ENCODE measurements at places on chromosomes 11 and 22.

DNA sequence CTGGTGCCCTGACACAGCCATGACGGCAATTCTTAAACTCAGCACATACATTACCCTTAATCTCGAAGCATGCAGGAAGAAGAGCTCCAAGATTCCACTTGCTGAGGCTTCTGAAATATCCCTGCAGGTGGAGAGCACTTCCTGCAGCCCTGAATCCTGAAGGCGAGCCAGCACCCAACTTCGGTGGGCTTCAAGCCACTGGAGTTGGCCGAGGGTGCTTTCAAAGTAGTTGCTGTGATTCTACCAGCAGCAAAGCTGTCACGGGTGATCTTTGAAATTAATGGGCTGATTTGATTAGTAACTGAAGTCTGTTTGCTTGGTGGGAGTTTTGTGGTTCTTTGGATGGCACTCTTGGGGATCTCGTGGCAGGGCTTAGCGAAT lies 9.0 kb upstream of the FTH1 start:
- no peak for DNase-seq

- peak; percentile 53 for DNase-seq
Measured at GRCh38 chr11:13465909-13466371, 2.9 kb upstream of the BTBD10 start.

GRCh38 chr11:129573161-129573560 lies 197.5 kb downstream of the BARX2 start:
- no peak for DNase-seq

GRCh38 chr11:69949327-69949726 lies 128.8 kb upstream of the ANO1 start:
- DNase-seq: no peak

- no peak for DNase-seq
Measured at GRCh38 chr11:2139123-2139521, at the start of gene IGF2. Gene IGF2 (minus strand): TSS chr11:2139389. CDS start chr11:2135523, 3,866 bp downstream.

- DNase-seq: peak; percentile 37
Measured at GRCh38 chr22:46941968-46942798, 179.7 kb downstream of the TBC1D22A start.

- no peak for DNase-seq
Measured at GRCh38 chr22:27800250-27801201, 1.0 kb downstream of the MN1 start.

- no peak for DNase-seq
Measured at GRCh38 chr11:113269096-113269495, 45.3 kb upstream of the TTC12 start.

DNA sequence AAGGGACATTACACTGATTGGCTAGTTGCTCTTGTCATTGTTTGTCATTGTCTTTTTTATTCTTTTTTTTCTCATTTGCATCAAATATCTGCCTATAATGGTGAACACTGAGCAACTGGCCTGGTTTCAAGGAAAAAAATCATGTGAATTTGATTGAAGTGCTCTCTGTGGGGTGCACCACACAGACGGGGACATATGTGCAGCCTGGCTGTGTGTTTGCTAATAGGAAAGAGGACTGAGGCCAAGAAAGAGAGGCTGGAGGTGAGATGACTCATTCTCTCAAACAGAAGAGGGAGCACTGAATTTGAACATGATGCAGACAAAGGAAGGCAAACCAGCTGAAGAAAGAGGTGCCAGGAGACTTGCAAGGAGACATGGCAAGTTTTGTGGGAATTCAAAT lies 684.9 kb upstream of the CCDC90B start:
- DNase-seq: no peak

DNA sequence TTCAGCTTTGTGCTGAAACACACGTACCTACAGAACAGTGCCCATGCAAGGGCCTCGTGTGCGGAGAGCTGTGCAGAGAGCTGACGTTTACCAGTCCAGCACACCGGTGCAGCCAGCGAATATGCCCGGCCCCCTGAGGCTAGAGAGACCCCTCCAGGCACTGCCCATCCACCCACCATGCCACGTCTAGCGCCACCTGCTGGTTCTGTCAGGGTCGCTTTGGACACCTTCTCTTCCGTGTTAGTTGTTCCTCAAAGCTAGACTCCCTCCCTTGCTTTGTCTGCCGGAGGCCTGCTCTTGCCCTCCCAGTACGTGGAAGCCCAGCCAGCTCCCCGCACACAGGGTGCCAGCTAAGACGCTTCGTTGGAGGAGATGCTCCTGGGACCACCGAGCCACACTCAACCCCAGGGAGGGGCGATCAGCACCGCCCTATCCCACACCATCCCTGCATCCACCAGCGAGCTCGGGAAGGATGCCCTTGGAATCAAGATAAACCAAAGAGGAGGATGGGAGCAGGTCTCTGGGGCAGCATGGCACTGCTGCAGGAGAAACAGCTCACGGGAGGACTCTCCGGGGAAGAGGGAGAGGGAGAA lies 43.4 kb downstream of the CPT1A start:
- DNase-seq: peak; percentile 52

DNA sequence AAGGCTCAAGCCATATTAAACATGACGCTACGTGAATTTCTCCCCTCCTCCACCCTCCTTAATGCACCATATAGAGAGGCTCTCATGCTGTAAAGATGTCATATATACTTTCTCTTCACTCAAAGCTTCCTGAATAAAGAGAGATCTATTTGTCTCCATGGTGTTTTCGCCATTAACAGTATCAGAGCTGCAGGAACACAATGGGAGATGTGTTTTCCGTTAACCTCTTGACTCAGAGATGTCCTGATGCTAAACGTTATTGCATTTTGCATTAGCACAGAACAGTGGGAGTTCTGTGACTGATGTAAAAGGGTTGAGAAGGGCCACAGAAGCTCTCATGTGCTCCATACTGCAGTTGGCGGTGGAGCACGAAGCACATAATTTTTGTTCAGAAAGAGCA lies 25.7 kb upstream of the BLID start:
- DNase-seq: no peak

GRCh38 chr22:36171941-36172340 lies 11.4 kb upstream of the APOL3 start:
- DNase-seq: no peak

GRCh38 chr11:62141111-62142042 lies 17.6 kb downstream of the INCENP start:
- DNase-seq: no peak

GRCh38 chr22:19811211-19811621 lies 43.5 kb downstream of the GNB1L start:
- no peak for DNase-seq

DNA sequence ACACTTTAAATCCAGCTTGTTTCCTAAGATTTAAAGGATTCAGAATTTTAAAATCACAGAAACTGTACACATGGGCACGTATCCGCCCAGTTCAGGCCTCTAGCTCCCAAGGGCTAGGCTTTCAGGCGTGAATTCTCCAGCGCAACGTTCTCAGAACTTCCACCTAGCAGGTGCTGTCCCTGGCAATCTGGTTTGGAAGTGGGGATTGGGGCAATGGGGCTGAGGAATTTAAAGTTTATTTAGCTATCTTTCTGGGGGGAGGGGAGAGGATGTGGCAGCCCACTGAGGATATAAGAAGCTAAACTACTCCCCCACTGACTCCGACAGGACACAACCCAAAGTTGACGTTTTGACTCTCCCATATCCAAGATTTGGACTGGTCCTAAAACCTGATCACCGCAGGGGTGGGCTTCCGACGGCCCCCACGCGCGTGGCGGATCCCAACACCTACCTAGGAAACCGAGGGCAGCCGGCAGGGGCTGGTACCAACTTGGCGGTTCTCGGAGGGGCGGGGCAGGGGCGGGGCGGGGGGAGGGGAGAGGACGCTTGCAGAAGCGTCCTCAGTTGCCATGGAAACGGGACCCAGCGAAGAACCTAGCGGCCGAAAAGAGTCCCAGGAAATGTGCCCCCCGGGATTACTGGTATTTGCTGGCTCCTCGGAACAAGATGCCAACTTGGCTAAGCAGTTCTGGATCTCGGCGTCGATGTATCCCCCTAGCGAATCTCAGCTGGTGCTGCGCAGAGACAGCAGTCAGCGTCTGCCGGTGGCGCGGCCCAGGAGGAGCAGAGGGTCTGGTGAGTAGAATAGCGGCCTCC lies at the start of gene HOATZ:
Gene HOATZ (plus strand): TSS at position 563 of the 816 bp plus-strand sequence. CDS start 7 bp downstream, at position 570.
- no peak for DNase-seq

GRCh38 chr22:37313376-37314314 lies 31.3 kb downstream of the CYTH4 start:
- no peak for DNase-seq

DNA sequence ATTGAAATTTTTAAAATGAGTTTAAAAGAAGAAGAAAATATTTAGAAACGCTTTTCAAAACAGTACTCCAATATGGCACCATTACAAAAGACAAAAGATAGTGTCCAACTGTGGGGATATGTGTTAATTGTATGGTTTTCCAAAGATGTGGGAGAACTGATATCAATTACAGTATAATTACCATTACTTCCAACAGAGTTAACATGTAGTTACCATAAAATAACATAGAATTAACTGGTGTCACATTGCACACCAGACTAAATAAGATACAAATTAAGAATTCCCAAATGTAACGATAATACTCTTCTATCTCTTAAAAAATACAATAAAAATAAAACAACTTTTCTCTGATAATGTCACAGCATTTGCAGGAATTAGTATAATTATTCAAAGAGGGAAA lies 329.5 kb downstream of the SOX6 start:
- no peak for DNase-seq

- peak; percentile 25 for DNase-seq
Measured at GRCh38 chr11:9753021-9753420, 89.1 kb downstream of the SWAP70 start.

DNA sequence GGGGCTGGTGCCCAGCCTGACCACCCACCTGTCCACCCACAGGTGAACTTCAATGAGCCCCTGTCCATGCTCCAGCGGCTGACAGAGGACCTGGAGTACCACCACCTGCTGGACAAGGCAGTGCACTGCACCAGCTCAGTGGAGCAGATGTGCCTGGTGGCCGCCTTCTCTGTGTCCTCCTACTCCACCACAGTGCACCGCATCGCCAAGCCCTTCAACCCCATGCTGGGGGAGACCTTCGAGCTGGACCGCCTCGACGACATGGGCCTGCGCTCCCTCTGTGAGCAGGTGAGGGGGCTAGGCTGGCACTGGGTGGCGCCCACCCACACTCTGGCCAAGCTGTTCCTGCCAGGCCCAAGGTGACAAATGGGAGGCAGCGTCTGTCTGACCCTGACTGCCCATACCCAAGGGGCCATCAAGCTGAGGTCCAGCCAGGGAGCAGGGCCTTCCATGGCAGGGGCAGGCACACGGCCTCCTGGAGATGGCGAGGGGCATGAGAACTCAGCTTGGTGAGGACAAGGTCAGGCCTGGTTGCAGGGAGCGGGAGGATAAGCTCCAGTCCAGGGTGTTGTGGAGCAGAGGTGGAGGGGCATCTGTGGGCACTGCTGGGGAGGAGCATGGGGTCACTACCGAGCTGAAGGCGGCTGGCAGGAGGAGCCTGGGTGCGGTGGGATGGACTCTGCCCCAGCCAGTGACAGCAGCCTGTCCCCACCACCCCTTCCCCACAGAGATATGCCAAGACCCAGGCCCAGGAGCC lies 77.7 kb downstream of the MORC2 start:
- DNase-seq: no peak

GRCh38 chr22:45683248-45683647 lies 11.6 kb downstream of the ATXN10 start:
- DNase-seq: peak; percentile 41

- DNase-seq: no peak
Measured at GRCh38 chr11:79206951-79207350, 233.9 kb downstream of the TENM4 start.

DNA sequence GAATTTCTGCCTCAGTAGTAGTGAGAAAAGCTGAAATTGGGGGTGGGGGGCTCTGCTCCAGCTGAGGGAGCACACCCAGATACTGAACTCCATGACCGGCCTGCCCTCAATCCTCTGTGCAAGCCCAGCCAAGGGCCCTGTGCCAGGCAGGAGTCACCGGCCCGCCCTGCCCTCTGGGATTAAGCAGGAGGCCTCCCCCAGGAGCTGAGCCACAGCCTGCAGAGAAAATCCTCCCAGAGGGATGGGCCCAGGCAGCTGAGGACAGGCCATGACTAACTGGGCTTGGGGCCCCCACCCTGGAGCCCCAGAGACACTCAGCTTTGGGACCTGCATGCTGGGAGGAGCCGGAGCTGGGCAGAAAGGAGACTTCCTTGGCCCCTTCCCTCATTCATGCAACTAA lies 48.8 kb downstream of the MN1 start:
- DNase-seq: no peak

All from Kasumi-1 (cell line).